ENCODE measurements at places on chromosomes 13 and 19.

DNA sequence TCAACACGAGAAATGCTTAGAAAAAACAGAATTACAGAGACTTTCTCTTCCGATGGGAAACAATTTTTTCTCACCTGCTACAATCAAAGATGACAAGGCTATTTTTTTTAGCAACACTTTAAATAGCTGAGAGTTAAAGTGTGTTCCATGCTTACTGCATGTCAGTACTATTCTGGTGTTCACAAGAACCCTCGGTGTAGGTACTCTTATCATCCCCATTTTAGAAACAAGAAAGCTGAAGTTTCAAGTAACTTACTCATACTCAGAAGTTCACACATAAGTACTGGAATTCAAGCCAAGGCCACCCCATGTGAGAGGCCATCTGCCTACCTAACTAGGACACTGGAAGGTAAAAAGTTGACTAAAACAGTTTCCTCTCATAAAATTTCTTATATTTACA lies 9.0 kb upstream of the TNFRSF19 start:
- no peak for DNase-seq

GRCh38 chr13:83297586-83298290 lies 584.5 kb downstream of the SLITRK1 start:
- DNase-seq, result no peak

DNA sequence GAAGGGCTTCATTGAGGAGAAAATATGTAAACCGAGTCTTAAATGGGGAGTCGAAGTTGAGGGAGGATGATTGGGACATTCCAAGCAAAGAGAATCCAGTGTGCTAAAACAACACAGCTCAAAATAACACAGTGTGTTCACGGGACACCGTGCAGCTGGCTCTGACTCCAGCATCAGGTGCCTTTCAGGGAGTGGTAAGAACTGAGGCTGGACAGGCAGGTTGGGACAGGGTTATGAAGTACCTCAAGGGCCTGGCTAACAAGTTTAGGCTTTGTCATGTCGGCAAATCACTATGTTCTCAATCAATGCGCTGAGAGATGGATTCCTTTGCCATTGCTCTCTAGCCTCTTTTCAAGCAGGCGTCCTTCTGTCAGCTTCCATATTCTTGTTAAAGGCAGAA lies 27.5 kb upstream of the WDFY2 start:
- DNase-seq, result no peak

DNA sequence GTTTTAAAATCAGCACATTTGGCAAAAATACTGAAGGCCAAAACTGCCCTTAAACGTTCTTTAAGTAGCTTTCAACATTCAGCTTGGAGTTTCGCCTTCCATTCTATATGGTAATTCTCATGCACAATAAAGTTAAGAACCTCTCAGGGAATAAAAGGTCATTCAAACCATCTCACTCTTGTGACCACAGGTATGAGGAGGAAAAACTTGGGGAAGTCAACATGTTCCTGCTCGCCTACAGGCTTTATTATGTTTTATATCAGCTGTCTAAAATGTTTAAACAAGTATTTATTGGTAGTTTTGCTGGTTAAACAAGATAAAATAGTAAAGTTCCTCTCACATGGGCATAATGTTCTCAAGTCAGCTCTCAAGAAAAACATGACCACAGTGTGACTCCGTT lies 19.9 kb upstream of the TM9SF2 start:
- no peak for DNase-seq

DNA sequence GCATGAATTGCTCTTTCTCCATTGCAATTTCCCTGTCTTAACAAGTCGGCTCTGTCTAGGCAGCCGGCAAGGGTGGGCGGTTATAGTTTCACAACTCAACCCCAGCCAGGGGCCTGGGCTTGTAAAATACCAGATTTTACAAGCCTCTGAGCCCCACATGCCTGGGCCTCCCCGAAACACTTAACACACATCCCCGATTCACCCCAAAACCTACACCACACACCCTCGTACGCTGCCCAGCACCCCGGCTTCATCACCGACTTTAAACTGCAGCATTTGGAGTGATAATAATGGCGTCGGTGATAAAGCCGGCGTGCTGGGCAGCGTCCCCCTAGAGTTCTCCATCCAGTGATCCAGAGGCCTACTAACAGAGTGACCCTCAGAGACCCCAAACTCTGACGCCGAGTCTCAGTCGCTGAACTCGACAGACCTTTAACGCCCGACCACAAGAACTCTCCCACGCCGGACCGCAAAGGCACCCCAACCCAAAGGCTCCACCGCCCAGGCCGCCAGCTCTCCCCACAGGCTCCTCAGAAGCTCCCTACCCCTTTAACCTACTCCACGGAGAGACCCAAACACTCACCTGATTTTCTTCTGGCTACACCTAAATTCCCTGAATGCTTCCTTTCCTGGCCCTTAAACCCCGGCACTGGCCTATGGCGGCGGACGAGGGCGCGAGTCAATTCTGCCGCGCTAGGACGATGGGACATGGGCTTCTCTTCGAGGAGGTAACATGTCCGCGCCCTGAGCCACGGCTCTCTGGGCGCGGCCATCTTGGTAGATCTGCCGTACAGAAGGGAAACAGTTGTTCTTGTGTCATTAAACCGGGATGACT lies at the start of gene ZNF649:
TSS of gene ZNF649 (minus strand) at position 687 of the 835 bp plus-strand sequence. CDS start 4,910 bp downstream, outside the sequence.
- peak; percentile 67 for DNase-seq

DNA sequence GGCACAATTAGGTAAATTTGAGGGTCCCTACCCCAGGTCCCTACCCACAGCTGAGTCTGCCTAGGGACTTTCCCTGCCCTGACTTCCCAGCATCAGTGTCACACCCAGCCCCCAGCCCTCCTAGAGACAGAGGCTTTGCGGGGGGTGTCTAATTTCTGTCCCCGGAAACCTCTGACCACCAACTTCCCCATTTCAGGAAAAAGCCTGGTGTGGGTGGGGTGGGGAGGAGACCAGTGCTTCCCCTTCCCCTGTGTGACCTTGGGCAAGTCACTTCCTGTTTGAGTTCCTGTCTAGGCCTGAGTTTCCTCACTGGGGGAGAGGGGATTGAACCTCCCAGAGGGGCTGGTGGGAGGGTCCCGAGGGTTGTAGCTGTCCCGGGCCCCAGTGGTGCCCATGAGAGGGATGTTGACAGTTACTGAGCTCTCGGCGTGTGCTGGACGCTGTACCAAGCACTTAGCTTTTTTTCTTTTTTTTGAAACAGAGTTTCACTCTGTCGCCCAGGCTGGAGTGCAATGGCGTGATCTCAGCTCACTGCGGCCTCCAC lies 7.9 kb downstream of the VASP start:
- DNase-seq, result no peak

DNA sequence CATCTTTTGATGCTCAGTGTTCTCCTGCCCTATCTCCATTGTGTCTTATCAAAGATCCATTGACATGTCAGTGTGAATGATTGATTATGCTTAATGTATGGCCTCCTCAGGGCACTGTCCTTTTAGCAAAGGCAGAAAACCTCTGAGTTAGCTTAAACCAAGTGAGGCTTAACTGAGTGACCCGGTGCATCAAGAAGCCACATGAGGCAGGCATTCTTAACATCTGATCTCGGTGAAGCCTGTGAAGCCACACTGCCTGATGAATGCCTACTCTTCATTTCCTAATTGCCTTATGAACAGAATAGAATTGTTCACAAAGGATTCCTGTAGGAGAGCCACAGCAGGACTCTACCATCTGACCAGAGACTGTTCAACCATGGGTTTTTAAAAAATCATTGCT lies 168.1 kb upstream of the SOX21 start:
- no peak for DNase-seq

DNA sequence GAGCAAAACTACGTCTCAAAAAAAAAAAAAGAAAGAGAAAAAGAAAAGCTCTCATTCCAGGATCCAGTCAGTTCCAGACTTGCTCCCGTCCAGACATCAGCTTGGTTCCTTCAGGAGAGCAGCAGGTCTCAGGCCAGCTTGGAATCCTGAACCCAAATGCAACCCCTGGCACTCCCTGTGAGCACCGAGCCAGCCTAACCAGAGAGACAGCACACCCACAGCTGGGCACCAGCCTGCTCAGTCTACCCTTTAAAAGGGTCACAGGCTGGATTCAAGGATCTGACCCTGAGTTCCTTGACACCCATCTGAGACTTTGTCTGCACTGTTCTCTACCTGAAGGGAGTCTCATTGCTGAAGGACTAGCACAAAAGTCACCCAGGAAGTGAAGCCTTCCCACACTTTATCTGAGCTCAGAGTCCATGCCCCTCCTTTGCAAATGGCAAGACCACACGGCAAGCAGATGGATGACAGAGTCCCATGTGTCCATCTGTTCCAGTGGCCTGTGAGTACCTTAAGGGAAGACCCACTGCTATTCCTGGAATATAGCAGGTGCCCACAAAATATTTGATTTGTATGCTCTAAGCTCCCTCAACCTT lies 1.4 kb downstream of the PEPD start:
- DNase-seq, result no peak

GRCh38 chr13:67620665-67621064 lies 390.5 kb upstream of the PCDH9 start:
- DNase-seq, result no peak

- DNase-seq, result no peak
Observed at GRCh38 chr13:76522083-76522755, 364.0 kb downstream of the KCTD12 start.

DNA sequence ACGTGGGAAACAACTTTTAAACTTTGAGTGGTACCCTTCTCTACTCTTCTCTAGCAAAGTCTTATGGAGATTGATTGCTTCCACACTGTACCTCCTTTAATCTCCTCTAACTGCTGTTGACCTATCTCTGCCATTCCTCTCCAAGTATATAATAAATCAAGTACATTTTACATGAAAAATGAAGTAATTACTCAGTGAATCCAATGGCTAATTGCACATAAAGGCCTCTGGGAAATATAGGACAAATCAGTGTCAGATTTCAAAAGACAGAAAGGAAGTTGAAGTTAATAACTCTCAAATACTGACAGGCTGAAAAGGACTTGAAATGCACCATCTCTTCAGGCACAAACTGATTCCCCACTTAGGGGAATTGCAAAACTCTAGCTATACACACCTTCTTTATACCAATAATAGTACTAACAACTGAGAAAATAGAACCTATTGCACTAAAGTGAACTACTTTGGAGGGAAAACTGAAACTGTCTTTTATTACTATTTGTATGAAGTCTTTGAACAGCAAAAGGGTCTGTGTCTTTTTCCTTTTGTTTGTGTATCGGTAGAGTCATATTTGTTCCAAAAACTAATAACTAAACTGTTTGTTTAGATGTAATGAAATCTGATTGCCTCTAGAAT lies 701.1 kb downstream of the PCDH9 start:
- DNase-seq, result no peak

DNA sequence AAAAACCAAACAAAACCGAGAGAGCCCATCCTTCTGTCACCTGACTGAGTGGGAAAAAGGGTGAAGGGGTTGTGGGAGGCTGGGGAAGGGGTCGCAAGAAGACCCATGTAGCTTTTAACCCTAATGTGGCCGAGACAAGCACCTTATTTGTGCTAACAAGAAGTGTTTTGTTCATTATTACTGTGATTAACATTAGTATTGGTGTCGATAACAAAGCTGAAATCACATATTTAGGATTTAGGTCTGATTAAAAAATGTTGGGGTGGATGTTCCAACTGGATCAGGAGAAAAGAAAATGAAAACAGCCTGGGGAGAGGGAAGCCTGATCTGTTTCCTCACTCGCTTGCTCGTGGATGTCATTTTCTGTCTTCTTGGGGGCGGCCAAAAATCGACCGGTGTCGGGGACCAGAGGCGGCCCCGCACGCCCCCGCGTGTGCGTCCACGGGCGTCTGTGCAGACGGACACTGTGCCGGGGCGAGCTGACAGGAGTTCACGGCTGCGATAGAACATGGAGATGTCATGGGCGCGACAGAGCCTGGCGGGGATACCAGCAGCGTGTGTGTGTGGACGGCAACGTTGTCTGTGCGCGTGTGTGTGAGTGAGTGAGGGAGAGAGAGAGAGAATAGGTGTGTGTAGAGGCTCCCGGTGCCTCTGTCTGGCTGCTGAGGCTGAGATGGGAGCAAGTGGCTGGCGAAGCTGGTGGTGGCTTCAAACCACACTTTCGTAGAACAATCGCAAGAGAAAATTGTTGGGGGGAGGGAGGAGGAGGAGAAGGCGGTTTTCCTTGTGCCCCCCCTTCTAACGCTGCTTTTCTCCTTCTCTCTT lies 29.1 kb downstream of the NFIX start:
- no peak for DNase-seq

- DNase-seq, result no peak
Observed at GRCh38 chr13:94329754-94330551, 149.5 kb downstream of the DCT start.

DNA sequence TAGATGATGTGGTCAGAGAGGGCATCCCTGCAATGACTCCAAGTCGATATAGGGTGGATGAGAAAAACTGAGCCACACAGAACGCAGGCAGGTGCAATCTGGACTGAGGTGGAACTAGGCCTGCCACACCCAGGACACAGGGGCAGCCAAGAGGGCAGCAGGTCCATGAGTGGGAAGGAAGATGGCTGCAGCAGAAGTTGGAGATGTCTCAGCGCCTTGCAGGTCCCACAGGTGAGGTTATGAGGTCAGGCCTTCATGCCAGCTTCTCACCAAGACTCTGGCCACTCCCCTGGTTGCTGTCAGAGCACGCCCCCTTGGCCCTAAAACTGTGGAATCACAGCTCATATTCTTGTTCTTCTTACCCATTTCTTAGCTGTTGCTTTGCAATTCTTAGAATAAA lies 147.7 kb upstream of the VSTM2B start:
- DNase-seq, result no peak

DNA sequence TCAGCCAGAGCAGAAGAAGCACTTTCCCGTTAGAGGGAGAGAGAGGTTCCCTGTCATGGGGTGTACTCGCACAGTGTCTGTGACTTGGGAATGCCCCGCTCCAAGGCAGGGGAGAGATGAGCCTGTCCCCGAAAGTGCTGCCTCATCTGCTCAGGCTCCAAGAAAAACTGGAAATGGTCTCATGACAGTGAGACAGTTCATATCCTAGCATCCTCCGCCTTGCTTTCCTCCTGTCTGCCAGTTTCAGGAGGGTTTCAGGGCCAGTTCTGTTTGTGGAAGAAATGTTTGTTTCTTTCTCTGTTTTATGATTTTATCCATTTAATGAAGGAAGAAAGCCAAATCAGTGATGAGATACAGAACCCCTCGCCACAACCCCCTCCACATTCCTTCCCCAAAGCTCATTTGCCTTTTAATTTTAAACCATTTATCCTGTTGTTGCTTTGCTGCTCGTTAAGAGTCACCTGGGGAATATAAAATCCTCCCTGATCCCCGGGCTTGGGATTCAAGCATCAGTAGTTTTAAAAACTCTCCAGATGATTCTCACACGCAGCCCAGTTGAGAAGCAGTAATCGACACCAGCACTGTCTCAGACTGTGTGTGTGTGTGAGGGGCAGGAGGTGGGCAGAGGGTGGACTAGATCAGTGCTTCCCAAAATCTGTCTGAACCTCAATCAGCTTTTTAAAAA lies 144.6 kb upstream of the UBL3 start:
- no peak for DNase-seq

- DNase-seq, result no peak
Observed at GRCh38 chr19:49727217-49728030, 35.7 kb downstream of the TSKS start.

DNA sequence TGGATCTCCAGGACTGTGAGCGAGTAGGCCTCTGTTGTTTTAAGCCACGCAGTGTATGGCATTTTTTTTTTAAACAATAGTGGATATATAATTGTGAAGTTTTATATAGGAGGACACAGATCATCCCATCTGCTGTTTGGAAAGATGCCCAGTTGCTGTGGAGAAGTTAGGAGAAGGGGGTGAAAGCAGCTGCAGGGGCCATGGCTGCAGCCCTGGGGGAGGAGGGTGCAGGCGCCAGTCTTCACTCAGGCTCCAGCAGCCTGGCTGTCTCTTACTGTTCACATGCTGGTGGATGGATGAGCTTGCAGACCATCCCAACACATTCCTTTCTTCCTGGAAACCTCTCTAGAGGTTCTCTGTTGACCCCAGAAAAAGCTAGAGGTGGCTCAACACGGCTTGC lies 242.3 kb downstream of the TEX29 start:
- no peak for DNase-seq
